ENCODE measurements at places on chromosomes 7 and 10.

GRCh38 chr7:33554576-33554975 is 350.8 kb upstream of the BMPER start:
- no peak for DNase-seq

DNA sequence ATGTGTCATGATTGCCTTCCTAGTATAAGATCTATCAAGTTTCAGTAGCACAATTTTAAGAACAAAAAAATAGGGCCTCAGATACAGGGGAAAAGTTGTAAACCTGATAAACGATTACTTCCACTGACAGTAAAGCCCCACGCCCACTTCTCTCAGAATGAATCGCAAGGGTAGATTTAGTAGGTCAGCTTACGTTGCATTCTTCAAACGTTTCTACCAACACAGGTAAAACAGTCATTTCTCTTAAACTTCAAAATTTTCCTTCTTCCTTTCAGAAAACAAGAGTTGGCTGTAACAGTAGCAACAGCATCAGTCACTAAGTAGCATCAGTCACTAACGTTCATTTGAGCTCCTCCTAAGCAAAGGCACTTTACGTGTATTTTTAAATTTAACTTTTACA is 221.5 kb downstream of the ADAM12 start:
- no peak for DNase-seq

- no peak for DNase-seq
These were observed 30.8 kb upstream of the CHST15 start for GRCh38 chr10:124124123-124124768.

- no peak for DNase-seq
These were observed 140.2 kb upstream of the PRPS1L1 start for GRCh38 chr7:18167815-18168214.

GRCh38 chr7:30485667-30486066 is 7.1 kb upstream of the NOD1 start:
- DNase-seq, result no peak

DNA sequence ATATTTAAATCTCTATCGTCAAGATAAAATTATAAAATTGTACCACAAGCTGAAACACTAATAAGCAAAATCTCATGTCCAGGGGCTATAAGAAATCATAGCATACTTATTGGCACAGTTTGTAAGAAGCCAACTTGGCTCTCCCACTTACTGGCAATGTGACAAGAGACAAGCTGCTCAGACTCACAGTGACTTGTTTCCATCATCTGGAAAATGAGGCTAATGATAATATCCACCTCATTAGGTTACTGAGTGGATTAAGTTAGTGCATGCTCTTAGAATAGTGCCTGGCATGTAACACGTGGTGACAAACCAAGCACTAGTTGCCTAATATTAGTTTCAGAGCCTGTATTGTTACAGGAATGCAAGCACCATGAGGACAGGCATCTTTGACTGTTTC is 234.4 kb downstream of the GLI3 start:
- no peak for DNase-seq

GRCh38 chr7:130387628-130388403 is 7.5 kb downstream of the CPA1 start:
- DNase-seq, result no peak

DNA sequence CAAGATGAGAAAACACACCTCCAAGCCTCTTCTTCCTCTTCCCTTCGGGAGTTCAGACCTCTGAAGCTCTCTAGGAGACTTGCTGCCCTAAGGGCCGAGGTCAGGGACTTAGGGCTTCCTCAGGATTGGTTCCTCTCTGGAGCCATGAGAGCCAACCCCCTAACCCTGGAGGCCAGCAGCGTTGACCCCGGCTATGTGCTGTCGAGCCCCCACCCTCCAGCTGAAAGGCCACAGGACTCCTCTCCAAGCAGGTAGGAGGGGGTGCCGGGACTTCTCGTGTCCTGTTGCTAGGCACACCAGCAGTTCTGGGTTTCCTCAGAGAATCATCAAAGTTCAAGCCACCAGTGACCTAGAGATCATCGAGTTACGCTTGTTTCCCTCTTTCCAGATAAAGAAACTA is 87.4 kb downstream of the ARHGAP22 start:
- no peak for DNase-seq

Data from cortex of kidney (tissue), 1 donor.